ENCODE measurements at places on chromosomes 12 and 14. TPM values are rescaled to one million over a fixed set of nuclear protein-coding genes. Genes with fewer than 3 reads are reported as not detected.
A peak's percentile ranks its signal among the peaks of the same experiment; 100 is the strongest.

- DNase-seq: no peak
- H3K4me3 ChIP-seq: no peak overlapping the region
Observed at GRCh38 chr12:122740351-122740750, 9.7 kb upstream of the HCAR1 start.

GRCh38 chr12:72270246-72270645, 1.9 kb upstream of the TRHDE start:
- H3K4me1 ChIP-seq: peaks cover 43% of the 10 kb centered on the region
- H3K4me3 ChIP-seq: peak overlapping the region; percentile 98
- H3K27me3 ChIP-seq: no peaks in the 10 kb centered on the region
- peak overlapping the region; percentile 8 for H3K27ac ChIP-seq
- no peak for DNase-seq

The GDF11 gene
- 7.1 TPM for total RNA-seq

The NDUFA12 gene
- total RNA-seq: 118 TPM

The NOC4L gene
- total RNA-seq: 48.3 TPM

The ADCY4 gene
- 0.04 TPM for total RNA-seq

- no peak overlapping the region for H3K4me3 ChIP-seq
- no peak for DNase-seq
- no peaks in the 10 kb centered on the region for H3K27me3 ChIP-seq
- no peaks in the 10 kb centered on the region for H3K36me3 ChIP-seq
Observed at GRCh38 chr12:18946106-18946505, 183.4 kb upstream of the PLEKHA5 start.

GRCh38 chr14:56102941-56103340, 15.3 kb upstream of the PELI2 start:
- no peaks in the 10 kb centered on the region for H3K36me3 ChIP-seq
- H3K27ac ChIP-seq: no peak overlapping the region
- H3K27me3 ChIP-seq: peaks cover 85% of the 10 kb centered on the region
- no peaks in the 10 kb centered on the region for H3K4me1 ChIP-seq
- no peak for DNase-seq

DNA sequence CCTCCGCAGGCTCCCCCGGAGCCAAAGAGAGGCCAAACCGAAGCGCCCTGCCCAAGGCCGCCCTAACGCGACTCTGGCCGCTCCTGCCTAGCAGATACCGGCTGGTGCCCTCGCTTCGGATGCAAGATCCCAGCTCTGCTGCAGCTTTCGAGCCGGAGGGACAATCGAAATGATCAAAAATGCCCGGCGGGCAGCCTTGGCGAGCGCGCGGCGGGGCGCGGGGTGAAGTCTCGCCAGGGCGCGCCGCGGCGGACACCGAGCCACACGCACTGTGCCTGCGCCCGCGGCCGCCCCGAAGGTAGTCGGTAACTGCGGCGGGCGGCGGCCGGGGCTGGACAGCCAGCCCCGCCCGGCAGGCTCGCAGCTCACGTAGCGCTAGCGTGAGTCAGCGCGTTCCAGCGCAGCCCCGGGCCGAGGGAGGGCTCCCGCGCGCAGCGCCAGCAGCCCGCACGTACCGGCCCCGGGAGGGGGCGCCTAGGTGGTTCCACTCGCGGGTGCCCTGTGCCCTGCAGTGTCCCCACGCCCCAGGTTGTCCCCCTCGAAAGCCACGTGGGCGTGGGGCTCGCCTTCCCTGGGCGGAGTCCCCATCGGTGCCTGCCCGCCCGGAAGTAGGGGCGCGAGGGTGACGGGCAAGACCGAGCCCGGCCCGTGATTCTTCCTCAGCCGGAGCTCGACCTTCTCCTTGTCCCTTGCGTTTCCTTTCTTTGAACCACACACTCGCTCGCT, 109.2 kb upstream of the EGLN3 start:
- peak; percentile 89 for DNase-seq
- H3K27ac ChIP-seq: no peak overlapping the region
- H3K4me1 ChIP-seq: peaks cover 17% of the 10 kb centered on the region
- no peaks in the 10 kb centered on the region for H3K27me3 ChIP-seq
- no peaks in the 10 kb centered on the region for H3K36me3 ChIP-seq
- peak overlapping the region; percentile 67 for H3K4me3 ChIP-seq

GRCh38 chr12:67925552-67925951, 63.7 kb upstream of the IFNG-AS1 start:
- peaks cover 12% of the 10 kb centered on the region for H3K4me1 ChIP-seq
- H3K36me3 ChIP-seq: no peaks in the 10 kb centered on the region
- no peak overlapping the region for H3K4me3 ChIP-seq

The RND1 gene
- 7.6 TPM for total RNA-seq

The DPY19L2 gene
- 0.98 TPM for total RNA-seq

The PLBD1 gene
- 0.87 TPM for total RNA-seq

DNA sequence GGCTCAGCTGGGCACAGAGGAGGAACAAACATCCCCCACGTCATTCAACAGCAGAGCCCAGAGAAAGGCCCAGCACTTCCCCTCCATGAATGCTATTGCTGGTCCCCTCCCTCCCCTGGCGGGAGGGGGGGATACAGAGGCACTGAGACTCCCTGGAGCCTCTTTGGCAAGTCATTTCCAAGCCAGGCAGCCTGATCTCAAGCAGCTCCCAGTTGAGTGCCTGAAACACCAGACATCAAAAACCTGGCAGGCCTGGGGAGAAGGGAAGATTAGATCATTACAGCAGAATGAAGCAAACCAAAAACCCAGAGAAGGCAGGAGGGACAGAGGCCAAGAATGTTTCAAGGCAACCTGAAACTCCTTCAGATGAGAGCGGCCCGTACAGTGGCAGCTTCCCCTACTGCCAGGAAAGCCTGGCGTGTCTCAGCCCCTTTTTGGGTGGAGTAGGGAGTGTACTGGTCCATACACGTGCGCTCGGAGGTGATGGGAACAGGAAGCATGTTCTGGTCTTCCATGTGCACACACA, 92.1 kb downstream of the LRRC74A start:
- peaks cover 66% of the 10 kb centered on the region for H3K4me1 ChIP-seq
- H3K36me3 ChIP-seq: no peaks in the 10 kb centered on the region
- H3K4me3 ChIP-seq: peak overlapping the region; percentile 18
- peak overlapping the region; percentile 97 for H3K27ac ChIP-seq

DNA sequence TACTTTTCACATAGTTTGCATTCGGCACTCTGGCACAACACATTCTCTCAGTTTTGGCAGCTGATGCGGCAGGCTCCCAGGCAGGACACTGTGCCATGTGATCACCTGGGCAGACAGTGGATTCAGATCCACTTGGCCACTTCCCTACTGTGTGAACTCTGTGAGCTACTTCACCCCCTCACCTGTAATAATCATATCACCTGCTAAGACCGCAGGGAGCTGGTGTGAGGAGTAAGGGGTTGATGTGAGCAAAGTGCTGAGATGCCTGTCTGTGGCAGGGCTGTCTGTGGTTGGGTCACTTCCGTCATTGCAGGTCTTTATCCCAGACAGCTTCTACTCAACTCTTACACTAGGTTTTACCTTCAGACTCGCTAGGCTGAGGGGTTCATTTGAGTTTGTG, 50.4 kb upstream of the AMN start:
- peaks cover 22% of the 10 kb centered on the region for H3K36me3 ChIP-seq
- no peak for DNase-seq
- H3K4me3 ChIP-seq: no peak overlapping the region
- H3K4me1 ChIP-seq: no peaks in the 10 kb centered on the region
- no peak overlapping the region for H3K27ac ChIP-seq

DNA sequence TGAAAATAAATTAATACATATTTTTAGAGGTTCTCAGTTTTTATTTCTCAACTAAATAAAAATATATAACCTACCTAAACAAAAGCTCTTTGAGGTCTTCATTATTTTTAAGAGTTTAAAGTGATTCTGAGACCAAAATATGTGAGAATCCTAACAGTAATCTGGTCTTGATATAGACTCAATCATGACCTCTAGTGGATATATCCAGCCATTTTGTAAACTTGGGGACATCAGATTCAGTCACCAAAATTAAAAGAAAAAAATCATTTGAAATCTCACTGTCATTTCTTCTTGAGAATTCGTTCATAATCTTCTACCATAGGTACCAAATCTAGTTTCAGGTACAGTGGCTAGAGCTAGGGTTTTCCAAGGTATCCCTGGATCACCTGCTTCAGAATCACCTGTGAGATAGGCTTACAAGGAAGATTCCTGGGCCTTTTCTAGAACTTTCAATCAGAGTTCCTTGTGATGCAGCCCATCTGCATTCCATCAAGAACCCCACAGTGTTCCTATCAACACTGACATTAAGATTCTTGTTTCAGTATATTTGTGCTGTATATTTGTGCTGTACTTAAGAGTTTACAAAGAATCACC, 214.9 kb downstream of the ADAMTS20 start:
- no peak overlapping the region for H3K4me3 ChIP-seq
- no peaks in the 10 kb centered on the region for H3K36me3 ChIP-seq
- no peaks in the 10 kb centered on the region for H3K27me3 ChIP-seq
- peak overlapping the region; percentile 15 for H3K27ac ChIP-seq
- H3K4me1 ChIP-seq: peaks cover 34% of the 10 kb centered on the region
- peak; percentile 59 for DNase-seq

The GPD1 gene
- total RNA-seq: 0.11 TPM

- H3K36me3 ChIP-seq: no peaks in the 10 kb centered on the region
- no peaks in the 10 kb centered on the region for H3K4me1 ChIP-seq
- no peak for DNase-seq
- H3K27me3 ChIP-seq: no peaks in the 10 kb centered on the region
- H3K27ac ChIP-seq: no peak overlapping the region
Observed at GRCh38 chr12:110149086-110149660, 25.0 kb downstream of the IFT81 start.

GRCh38 chr14:67514203-67514607, 18.9 kb upstream of the PLEKHH1 start:
- DNase-seq: no peak
- H3K36me3 ChIP-seq: no peaks in the 10 kb centered on the region
- no peak overlapping the region for H3K27ac ChIP-seq
- H3K4me1 ChIP-seq: peaks cover 8% of the 10 kb centered on the region
- peaks cover 10% of the 10 kb centered on the region for H3K27me3 ChIP-seq

DNA sequence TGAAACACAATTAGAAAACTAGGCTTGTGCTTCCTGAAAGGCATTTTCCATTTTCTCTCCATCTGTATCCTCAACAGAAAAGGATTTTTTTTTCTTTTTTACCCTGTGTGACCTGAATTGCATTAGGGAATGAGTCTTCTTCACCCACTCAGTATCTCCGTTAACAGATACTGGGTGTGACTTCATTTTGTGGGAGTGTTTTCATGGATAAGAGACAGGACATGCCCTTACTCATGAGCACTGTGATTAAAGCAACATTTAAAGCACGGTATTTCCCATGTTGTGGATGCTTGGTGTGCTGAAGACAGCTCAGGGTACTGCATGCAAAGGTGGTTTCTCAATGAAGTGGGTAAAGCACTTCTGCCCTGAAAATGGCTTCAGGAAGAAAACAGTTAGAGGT, 1397.3 kb upstream of the TMEM132C start:
- H3K4me1 ChIP-seq: no peaks in the 10 kb centered on the region
- no peak overlapping the region for H3K27ac ChIP-seq
- H3K4me3 ChIP-seq: no peak overlapping the region
- H3K27me3 ChIP-seq: peaks cover 68% of the 10 kb centered on the region

GRCh38 chr12:2609020-2609419, 185.8 kb upstream of the FKBP4 start:
- no peak overlapping the region for H3K27ac ChIP-seq
- peaks cover 5% of the 10 kb centered on the region for H3K4me1 ChIP-seq
- H3K36me3 ChIP-seq: no peaks in the 10 kb centered on the region

- 0 out of 2 replicates have a peak, but pooled peaks cover 4% of the 10 kb centered on the region for H3K36me3 ChIP-seq
- no peaks in the 10 kb centered on the region for H3K4me1 ChIP-seq
- no peak for DNase-seq
- no peaks in the 10 kb centered on the region for H3K27me3 ChIP-seq
- no peak overlapping the region for H3K4me3 ChIP-seq
Observed at GRCh38 chr12:121550974-121551634, 29.7 kb downstream of the KDM2B start.

GRCh38 chr12:77979597-77980250, 149.0 kb downstream of the NAV3 start:
- H3K4me3 ChIP-seq: no peak overlapping the region
- no peaks in the 10 kb centered on the region for H3K36me3 ChIP-seq
- no peaks in the 10 kb centered on the region for H3K27me3 ChIP-seq

DNA sequence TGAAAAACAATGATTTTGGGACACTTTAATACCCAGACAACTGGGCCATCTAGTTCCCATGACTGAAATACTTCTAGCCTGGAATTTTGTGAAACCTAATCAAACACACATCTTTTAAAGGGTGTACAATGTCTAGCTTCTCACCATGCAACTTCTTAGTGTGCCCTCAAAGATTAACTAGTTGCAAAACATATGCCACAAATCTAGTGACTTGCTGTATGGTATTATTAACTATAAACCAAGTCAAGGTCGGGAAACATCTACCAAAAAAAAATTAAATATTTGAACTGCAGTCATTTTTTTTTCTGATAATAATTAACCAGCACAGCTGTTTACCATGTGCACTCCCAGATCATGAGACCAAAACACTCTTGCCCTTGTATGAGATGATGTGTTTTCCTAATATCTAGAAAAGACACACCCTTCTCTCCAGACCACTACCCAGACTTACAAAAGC, 171.8 kb upstream of the FOXN3 start:
- no peak overlapping the region for H3K4me3 ChIP-seq
- H3K27me3 ChIP-seq: no peaks in the 10 kb centered on the region
- H3K4me1 ChIP-seq: no peaks in the 10 kb centered on the region
- DNase-seq: no peak
- H3K36me3 ChIP-seq: no peaks in the 10 kb centered on the region
- H3K27ac ChIP-seq: no peak overlapping the region

- DNase-seq: peak; percentile 14
- no peak overlapping the region for H3K27ac ChIP-seq
- H3K4me1 ChIP-seq: peaks cover 7% of the 10 kb centered on the region
- no peak overlapping the region for H3K4me3 ChIP-seq
- H3K27me3 ChIP-seq: no peaks in the 10 kb centered on the region
Observed at GRCh38 chr12:49664591-49665239, 41.4 kb downstream of the PRPF40B start.

DNA sequence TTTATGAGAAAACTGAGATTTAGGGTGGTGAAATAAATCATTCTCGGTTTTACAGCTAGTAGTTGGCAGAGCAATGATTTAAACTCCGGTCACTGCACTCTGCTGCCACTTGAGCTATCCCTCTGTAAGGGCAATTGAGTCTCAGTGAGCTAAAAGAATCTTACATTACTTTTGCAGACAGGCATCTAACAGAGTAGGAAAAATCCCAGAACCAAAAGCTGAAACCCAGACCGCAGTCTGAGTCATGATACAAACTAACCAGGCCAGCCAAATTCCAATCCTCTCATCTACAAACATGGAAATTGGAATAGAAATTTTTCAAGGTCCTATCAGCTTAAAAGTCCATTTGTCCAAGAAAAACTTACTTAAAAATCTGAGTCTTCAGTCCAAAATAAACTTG, 73.7 kb downstream of the ANKS1B start:
- no peak overlapping the region for H3K4me3 ChIP-seq
- DNase-seq: peak; percentile 91
- no peaks in the 10 kb centered on the region for H3K36me3 ChIP-seq
- H3K4me1 ChIP-seq: peaks cover 37% of the 10 kb centered on the region
- H3K27me3 ChIP-seq: no peaks in the 10 kb centered on the region

The LRRC10 gene
- not detected for total RNA-seq

The TAS2R7 gene
- not detected for total RNA-seq

- H3K27me3 ChIP-seq: no peaks in the 10 kb centered on the region
- peak; percentile 19 for DNase-seq
- H3K4me3 ChIP-seq: no peak overlapping the region
Observed at GRCh38 chr14:53851394-53852090, 105.1 kb downstream of the BMP4 start.

GRCh38 chr14:70018713-70019211, 139.5 kb downstream of the SMOC1 start:
- H3K27ac ChIP-seq: no peak overlapping the region
- H3K4me1 ChIP-seq: no peaks in the 10 kb centered on the region
- DNase-seq: no peak

The CLEC6A gene
- total RNA-seq: not detected

GRCh38 chr14:20690848-20691640, 2.5 kb downstream of the ANG start:
- H3K27ac ChIP-seq: no peak overlapping the region
- H3K27me3 ChIP-seq: no peaks in the 10 kb centered on the region
- no peaks in the 10 kb centered on the region for H3K4me1 ChIP-seq
- DNase-seq: peak; percentile 86

Data from PC-3 (cell line).